Amniotic epithelial cell (primary cell): ENCODE measurements at places on chromosomes 12 and 14.

DNA sequence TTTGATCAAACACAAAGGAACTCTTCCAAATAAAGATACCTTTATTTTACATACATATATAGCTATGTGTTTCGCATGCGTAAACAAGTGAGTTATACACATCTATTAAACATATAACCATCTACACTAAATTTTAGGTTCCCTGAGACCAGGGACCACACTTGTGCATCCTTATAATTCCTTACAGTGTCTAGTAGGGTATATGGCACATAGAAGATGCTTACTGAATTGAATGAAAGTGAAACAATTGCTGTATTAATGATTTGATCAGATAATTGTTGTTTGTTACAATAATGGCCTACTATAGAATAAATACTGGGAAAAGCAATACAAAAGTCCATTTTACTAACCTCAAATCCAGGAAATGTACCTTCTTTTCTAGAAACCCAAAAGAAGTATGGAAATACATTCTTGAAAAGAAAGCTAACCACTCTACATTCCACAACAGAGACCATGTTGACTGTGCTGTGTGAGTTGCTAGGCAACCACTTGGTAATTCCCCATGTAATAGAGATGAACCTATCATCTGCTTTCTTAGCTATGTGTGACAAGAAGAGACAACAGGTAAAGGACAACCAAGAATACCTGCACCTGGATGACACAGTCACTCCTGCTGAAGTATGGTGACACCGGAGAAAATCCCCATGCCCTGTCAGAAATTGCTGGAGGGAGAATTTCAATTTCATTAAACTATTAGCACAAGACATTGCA is 11.9 kb upstream of the CIPC start:
- DNase-seq, result peak; percentile 79

DNA sequence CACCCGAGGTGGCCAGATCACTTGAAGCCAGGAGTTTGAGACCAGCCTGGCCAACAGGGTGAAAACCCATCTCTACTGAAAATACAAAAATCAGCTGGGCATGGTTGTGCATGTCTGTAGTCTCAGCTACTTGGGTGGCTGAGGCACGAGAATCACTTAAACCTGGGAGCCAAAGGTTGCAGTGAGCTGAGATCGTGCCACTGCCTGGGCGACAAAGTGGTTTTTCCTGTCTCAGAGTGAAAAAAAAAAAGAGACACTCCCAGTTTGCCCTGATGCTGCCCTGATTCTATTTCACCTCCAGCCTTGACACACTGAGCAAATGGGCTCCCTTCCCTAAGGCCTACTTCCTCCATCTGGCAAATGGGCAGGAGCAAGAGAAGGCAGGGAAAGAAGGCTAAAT is 28.5 kb upstream of the PLEK2 start:
- no peak for DNase-seq

DNA sequence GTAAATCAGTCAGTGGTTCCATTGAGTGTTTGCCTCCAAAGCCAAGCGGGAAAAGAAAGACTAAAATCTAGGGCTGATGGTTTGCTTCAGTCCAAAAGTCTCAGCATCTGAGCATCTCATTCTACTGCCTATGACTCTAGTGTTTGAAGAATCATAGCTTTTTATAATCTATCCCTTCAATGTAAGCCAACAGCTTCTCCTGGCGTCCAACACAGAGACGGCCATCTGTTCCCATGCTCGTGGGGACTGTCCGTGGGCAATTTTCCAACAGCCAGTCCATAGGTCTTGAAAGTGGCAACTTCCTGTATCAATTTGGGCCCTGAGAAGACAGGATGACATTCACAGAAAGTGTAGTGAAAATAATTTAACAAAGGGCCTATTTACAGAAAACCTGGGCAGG is 544.4 kb upstream of the TMEM132C start:
- DNase-seq, result no peak

DNA sequence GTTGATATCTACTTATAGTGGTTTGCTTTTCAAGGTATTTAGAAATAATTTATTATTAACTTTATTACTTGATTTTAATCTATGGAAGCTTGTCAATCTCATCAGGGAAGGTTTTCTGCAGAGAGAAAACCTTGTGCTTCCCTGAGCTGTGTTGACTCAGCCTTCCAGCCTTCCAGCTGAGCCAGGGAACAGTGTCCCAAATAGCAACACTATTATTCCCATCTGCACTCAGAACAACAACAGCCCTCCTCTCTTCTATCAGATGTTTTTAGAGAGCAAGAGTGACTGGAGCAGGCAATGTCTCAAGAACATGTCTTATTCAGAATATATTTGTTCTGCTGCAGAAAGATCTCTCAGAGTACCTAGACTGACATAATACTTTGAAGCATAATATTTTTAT is 389.9 kb upstream of the GARIN6 start:
- no peak for DNase-seq

DNA sequence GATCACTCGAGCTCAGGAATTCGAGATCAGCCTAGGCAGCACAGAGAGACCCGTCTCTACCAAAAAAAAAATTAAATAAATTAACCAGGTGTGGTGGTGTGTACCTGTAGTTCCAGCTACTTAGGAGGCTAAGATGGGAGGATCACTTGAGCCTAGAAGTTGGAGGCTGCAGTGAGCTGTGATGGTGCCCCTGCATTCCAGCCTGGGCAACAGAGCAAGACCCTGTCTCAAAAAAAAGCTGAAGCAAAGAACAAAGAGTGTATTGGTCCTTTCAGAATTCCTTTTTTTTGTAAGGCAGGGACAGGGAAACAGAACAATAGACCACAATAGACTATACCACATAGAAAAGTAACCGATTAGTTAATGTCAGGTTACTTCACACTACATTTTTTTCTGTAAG is 47.4 kb downstream of the MARK3 start:
- no peak for DNase-seq

GRCh38 chr12:131910302-131911027 is 16.0 kb downstream of the ULK1 start:
- DNase-seq, result no peak

GRCh38 chr12:3398196-3398789 is 92.7 kb upstream of the PRMT8 start:
- no peak for DNase-seq

DNA sequence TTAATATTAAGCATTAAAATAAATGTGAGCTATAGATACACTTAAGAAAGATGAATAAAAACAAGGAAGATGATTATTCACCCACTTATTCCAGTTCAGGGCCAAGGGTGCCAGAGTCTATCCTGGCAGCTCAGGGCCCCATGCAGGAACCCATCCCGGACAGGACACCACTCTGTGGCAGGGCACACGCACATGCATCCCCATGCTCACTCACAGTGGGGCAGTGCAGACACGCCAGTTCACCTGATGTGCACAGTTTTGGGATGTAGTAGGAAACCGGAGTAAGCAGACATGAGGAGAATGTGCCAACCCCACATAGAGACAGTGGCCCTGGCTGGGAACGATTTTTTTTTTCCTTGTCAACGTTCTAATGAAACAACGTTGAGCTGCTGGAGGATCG is 47.2 kb downstream of the DICER1 start:
- no peak for DNase-seq

GRCh38 chr12:116133149-116133548 is 144.3 kb downstream of the MED13L start:
- DNase-seq, result peak; percentile 47

GRCh38 chr12:51326698-51327439 is 2.9 kb upstream of the BIN2 start:
- DNase-seq, result peak; percentile 88

- no peak for DNase-seq
Measured at GRCh38 chr12:83996671-83997070, 915.9 kb downstream of the SLC6A15 start.

DNA sequence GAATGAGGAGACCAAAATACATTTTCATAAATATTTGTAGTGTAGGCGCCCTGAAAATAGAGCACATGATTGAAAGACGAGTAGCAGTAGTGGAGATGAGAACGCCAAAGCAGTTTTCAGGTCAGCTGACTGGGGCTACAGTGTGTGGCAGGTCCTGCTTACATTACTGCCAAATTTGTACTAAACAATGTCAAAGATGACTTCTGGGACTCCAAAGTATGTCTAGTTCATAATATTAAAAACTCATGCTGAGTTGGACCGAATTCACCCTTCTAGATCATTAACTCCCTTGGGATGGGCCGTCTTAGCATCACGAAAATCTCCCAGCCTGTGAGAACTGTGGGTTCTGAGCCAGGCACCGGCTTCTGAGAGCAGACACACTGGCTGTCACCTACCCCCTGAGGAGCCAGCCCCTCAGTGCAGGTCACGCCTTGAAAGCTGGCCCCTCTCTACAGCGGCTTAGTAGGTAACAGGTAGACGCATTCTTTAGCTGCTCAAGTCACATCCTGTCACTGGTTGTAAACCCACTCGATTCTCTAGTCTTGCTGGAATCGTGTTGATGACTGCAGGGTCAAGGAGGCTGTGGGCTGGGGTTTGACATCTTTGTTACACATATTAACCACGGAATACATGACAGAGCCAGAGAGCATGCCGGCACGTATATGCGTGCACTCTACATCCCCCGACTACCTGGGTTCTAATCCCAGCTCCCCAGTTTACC is 210.4 kb downstream of the ETV6 start:
- DNase-seq, result no peak

GRCh38 chr12:122840580-122841513 is 5.6 kb downstream of the HIP1R start:
- no peak for DNase-seq

- DNase-seq, result no peak
Measured at GRCh38 chr14:88804035-88804434, 11.3 kb upstream of the EML5 start.

DNA sequence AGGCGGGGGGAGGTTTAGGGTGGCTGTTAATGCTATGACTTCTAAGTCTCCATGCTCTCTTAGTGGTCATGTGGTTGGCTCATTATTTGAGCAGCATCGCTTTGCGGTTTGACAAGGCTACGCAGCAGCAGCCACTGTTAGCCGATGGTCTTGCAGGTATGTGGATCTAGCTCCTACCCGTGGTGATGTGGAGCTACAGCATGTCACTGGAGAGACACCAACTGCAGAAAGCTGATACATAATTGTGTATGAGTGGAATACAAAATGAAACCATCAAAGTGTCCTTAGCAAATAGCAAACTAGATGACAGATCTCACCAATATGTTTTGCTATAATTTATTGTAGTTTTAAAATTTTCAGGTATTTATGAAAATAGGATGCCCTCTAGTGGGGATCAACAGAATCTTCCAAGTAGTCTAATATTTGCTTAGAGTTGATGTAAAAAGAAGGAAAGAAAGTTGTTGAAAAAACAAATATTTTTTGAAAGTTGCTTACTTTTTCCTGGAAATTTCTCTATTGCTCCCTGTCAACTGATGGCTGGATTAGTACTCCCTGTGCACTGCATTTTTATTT is 94.9 kb downstream of the NAV3 start:
- peak; percentile 98 for DNase-seq

DNA sequence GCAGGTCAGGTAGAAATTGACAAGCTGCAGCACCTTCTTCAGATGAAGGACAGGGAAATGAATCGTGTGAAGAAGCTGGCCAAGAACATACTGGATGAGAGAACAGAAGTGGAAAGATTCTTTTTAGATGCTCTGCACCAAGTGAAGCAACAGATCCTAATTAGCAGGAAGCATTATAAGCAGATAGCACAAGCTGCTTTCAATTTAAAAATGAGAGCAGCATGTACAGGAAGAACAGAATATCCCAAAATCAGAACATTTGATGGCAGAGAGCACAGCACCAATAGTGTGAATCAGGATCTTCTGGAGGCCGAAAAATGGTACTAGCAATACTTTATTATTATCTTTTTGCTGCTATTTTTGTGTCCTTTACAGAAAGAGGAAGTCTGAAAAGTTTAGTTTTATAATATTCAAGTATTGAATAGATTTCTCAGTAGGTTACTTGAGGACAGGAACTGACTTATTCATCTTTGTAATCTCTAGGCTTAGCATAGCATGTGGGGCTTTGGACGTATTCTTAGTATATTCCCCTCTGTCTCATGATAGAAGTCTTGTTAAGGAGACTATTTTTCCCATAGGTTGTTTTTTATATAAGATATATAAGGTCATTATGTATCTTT is 30.8 kb downstream of the BBOF1 start:
- DNase-seq, result peak; percentile 12

DNA sequence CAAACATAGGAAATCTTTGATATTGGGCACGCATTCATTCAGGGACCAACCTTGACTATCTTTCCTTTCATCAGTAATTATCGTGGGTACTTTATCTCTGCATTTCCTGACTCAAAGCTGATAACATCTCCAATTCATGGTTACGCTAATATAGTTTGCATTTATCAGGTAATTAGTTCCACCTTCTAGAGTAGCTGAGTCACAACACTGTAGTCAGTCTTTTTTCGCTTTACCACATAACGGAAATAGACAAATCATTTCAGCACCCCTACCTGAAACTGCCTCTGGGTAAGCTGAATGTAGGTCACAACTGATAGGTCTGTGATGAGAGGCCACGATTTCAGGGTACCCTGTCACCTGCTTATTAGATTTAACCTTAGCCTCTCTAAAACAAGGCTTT is 36.7 kb upstream of the IL22 start:
- no peak for DNase-seq

GRCh38 chr12:85283560-85283959 is 3.5 kb downstream of the ALX1 start:
- DNase-seq, result no peak

- peak; percentile 60 for DNase-seq
Measured at GRCh38 chr14:38547961-38548490, 292.1 kb upstream of the CLEC14A start.

GRCh38 chr14:91272341-91273272 is 28.1 kb upstream of the GPR68 start:
- no peak for DNase-seq

DNA sequence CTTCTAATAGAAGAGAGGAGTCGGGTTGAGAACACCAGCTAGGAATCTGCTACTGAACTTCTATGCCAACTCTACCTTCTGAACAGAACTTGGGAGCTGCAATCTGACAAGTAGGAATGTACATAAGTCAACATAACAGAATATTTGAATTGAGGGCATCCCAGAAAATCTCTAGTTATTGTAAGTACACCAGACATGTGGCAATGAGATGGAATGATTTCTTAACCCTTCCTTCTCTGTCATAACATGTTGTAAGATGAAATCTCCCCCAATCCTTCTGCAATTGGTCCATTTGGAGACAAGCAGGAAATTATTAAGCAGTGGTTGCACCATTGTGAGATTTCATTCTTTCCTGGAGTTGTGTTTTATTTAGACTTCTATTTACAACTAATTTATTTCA is 68.7 kb upstream of the TMPO start:
- peak; percentile 95 for DNase-seq

GRCh38 chr14:68612049-68612448 is 180.8 kb downstream of the ZFP36L1 start:
- no peak for DNase-seq

- peak; percentile 57 for DNase-seq
Measured at GRCh38 chr12:26077915-26078702, 46.7 kb downstream of the BHLHE41 start.

DNA sequence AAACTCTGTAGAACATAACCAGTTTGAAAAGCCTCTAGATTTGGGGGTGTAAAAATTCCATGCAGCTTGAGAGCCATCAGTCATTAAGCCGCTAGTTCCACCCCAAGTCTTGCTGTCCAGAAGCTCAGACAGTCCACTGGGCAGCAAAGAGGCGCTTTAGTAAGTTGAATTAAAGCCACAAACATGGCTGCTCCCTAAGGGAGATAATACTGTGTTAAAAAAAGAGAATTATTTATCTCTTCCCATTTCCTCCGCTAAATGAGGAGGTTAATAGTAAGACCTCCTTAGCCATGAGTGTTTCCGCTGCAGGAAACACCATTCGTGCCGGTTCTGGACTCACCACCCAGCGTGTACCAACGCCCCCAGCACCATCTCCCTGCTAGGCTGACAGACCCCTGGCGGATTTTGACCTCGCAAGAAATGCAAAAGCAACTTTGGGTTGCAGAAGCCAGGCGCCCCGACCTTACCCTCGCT is 536 bp downstream of the TM7SF3 start:
- DNase-seq, result peak; percentile 41

GRCh38 chr12:13816394-13816793 is 165.0 kb downstream of the GRIN2B start:
- DNase-seq, result no peak
